ENCODE measurements at places on chromosomes 7 and 10.

GRCh38 chr10:72228318-72228751 is 12.3 kb upstream of the ASCC1 start:
- H3K4me3 ChIP-seq = no peak overlapping the region
- H3K27ac ChIP-seq = no peak overlapping the region
- H3K27me3 ChIP-seq = no peaks in the 10 kb centered on the region

DNA sequence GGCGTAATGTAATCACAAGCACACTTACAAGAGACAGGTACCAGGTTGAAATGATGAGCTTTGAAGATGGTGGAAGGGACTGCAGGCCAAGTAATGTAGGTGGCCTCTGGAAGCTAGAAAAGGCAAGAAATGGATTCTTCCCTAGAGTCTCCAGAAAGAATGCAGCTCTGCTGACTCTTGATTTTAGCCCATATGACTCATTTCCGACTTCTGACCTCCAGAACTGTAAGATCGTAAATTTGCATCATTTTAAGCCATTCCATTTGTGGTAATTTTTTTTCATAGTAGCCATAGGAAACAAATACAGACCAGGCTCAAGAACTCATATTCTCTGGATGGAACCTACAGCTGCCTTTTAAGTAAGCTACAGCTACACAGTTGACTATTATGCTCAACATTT is 315.5 kb downstream of the MAGI2 start:
- no peaks in the 10 kb centered on the region for H3K4me1 ChIP-seq
- H3K27me3 ChIP-seq = no peaks in the 10 kb centered on the region
- no peaks in the 10 kb centered on the region for H3K36me3 ChIP-seq
- no peak for DNase-seq

DNA sequence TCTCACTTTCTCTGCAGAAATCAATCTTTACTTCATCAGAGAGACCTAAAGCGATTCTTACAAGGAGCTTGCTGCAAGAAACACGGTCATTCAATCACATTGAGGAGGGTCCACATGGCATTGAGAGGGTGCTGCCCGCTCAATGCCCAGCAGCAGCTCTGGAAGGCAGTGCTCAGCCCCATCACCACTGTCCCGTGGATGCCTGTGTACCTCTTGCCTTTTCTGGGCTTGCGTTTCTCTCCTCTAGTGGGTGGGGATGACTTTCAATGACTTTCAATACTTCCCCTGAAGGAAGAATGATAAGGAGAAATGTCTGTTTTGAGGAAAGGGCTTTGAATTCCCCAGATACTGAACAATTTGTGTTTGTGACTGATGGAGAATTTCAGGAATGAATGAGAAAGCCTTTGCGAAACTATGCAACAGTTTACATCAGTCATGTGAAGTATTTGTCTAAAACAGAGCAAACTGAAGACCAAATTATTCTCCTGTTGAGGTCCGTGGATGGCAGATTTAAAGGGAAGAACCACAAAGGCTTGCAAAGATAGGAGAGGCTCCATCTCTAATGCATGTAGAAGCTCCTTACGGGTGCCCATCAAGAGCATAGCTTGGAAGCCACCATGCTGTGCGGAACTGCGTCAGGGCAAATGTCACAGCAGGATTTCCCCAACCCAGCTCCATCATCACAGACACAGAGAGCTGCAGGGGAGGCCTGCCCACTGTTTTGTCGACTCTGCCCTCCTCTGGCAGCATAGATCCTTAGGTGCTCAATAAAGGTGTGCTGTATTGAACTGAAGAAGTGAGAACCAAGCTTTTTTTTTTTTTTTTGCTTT is 6.6 kb upstream of the ZNF22 start:
- no peak overlapping the region for H3K4me3 ChIP-seq
- no peak overlapping the region for H3K27ac ChIP-seq
- no peaks in the 10 kb centered on the region for H3K27me3 ChIP-seq
- H3K4me1 ChIP-seq = no peaks in the 10 kb centered on the region

- no peak overlapping the region for H3K4me3 ChIP-seq
- no peak for DNase-seq
- H3K27me3 ChIP-seq = no peaks in the 10 kb centered on the region
- peaks cover 38% of the 10 kb centered on the region for H3K36me3 ChIP-seq
- H3K27ac ChIP-seq = no peak overlapping the region
- peaks cover 50% of the 10 kb centered on the region for H3K4me1 ChIP-seq
Observed at GRCh38 chr10:79262959-79263746, 84.1 kb upstream of the PPIF start.

- no peak overlapping the region for H3K4me3 ChIP-seq
- H3K27me3 ChIP-seq = no peaks in the 10 kb centered on the region
- no peak overlapping the region for H3K27ac ChIP-seq
- no peaks in the 10 kb centered on the region for H3K4me1 ChIP-seq
Observed at GRCh38 chr10:130990486-130990885, 321.0 kb downstream of the TCERG1L start.

- no peaks in the 10 kb centered on the region for H3K27me3 ChIP-seq
- no peak overlapping the region for H3K4me3 ChIP-seq
- no peak for DNase-seq
- H3K36me3 ChIP-seq = peaks cover 15% of the 10 kb centered on the region
- no peaks in the 10 kb centered on the region for H3K4me1 ChIP-seq
Observed at GRCh38 chr7:127918130-127918529, 113.1 kb downstream of the LRRC4 start.

DNA sequence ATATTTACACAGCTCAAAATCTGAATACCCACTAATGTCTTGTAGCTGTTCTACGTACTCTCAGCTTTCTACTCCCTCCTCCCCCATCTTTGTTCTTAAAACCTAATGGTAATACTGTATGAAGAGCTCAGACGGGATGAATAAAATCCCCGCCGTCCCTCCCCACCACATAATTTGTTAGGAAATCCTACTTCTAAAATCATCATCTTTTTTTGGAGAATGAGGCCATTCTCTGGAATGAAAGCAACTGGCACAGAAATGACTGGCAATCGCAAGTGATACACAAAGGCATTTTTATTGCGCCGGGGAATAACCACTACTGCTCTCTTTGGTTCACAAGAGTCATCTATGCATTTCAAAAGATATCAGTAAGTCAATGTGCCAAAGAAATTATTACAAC is 27.3 kb downstream of the SLC35B4 start:
- DNase-seq = no peak
- peaks cover 5% of the 10 kb centered on the region for H3K27me3 ChIP-seq
- H3K36me3 ChIP-seq = peaks cover under 1% of the 10 kb centered on the region

GRCh38 chr10:75967491-75967890 is 536.1 kb downstream of the LRMDA start:
- H3K4me1 ChIP-seq = no peaks in the 10 kb centered on the region
- no peaks in the 10 kb centered on the region for H3K36me3 ChIP-seq
- H3K4me3 ChIP-seq = no peak overlapping the region
- DNase-seq = no peak

GRCh38 chr10:89805599-89806013 is 104.2 kb downstream of the KIF20B start:
- H3K4me1 ChIP-seq = no peaks in the 10 kb centered on the region
- H3K27me3 ChIP-seq = no peaks in the 10 kb centered on the region
- H3K4me3 ChIP-seq = no peak overlapping the region
- H3K36me3 ChIP-seq = no peaks in the 10 kb centered on the region
- H3K27ac ChIP-seq = no peak overlapping the region

- peak overlapping the region; percentile 9 for H3K27ac ChIP-seq
- no peaks in the 10 kb centered on the region for H3K27me3 ChIP-seq
- peaks cover 19% of the 10 kb centered on the region for H3K4me1 ChIP-seq
- peak; percentile 51 for DNase-seq
- no peak overlapping the region for H3K4me3 ChIP-seq
Observed at GRCh38 chr7:87852306-87852705, 23.9 kb downstream of the SLC25A40 start.

DNA sequence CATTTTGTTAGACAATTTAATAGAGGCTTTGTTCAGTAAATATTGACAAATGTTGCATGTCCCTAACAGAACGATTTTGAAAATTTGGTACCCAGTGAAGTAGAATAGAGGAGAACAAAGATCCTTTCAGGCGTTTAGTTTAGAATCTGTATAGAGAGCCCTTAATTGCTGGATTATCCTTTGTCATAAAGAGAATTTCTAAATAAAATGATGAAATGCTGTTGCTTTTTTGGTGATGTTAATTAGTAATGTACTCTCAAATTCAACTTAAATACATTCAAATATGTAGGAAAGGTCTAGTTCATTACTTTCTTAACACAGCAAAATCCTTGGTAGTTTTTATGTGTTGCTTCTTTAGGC is 1.2 kb downstream of the LUC7L2 start:
- no peak for DNase-seq
- peak overlapping the region; percentile 100 for H3K27ac ChIP-seq
- peak overlapping the region; percentile 46 for H3K4me3 ChIP-seq
- H3K36me3 ChIP-seq = peaks cover 7% of the 10 kb centered on the region

GRCh38 chr7:44060948-44061644 is 4.3 kb downstream of the PGAM2 start:
- peaks cover 65% of the 10 kb centered on the region for H3K36me3 ChIP-seq
- no peak for DNase-seq
- H3K4me3 ChIP-seq = no peak overlapping the region
- no peaks in the 10 kb centered on the region for H3K4me1 ChIP-seq
- H3K27me3 ChIP-seq = no peaks in the 10 kb centered on the region

- no peak overlapping the region for H3K27ac ChIP-seq
- no peaks in the 10 kb centered on the region for H3K4me1 ChIP-seq
- no peak for DNase-seq
- H3K36me3 ChIP-seq = no peaks in the 10 kb centered on the region
- H3K4me3 ChIP-seq = no peak overlapping the region
Observed at GRCh38 chr7:31413766-31414165, 73.2 kb upstream of the NEUROD6 start.

DNA sequence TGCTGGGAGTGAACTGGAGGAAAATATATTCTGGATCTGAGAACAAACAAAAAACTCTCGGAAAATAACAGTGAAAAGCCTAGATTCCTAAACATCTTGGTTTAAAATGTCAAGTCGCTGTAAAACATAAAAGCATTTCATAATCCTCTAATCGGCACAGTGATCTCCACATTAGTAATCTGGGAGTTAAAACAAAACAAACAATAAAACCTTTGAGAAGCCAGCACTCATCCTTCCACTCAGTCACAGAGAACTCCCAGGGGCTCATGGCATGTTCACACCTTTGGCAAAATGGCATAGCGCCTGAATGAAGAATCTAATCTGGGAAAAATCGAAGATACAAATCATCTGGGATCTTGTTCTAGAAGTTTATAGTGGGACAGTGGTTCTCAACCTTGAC is 24.1 kb upstream of the HPS1 start:
- no peak for DNase-seq
- H3K4me1 ChIP-seq = no peaks in the 10 kb centered on the region

DNA sequence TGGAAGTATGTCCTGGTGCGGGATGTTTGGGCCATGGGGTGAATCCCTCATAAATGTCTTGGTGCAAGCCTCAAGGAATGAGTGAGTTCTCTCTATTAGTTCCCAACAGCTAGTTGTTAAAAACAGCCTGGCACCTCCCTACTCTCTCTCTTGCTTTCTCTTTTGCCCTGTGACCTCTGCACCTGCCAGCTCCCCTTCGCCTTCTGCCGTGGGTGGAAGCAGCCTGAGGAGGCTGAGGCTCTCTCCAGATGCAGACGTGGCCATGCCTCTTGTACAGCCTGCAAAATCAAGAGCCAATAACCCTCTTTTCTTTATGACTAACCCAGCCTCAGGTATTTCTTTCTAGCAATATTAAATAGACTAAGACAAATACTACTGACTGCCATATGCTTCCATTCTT is 210.3 kb downstream of the POM121L12 start:
- no peaks in the 10 kb centered on the region for H3K27me3 ChIP-seq
- DNase-seq = no peak
- no peaks in the 10 kb centered on the region for H3K4me1 ChIP-seq
- H3K27ac ChIP-seq = no peak overlapping the region

- no peak overlapping the region for H3K27ac ChIP-seq
- DNase-seq = no peak
- H3K36me3 ChIP-seq = no peaks in the 10 kb centered on the region
- H3K4me3 ChIP-seq = no peak overlapping the region
- H3K4me1 ChIP-seq = no peaks in the 10 kb centered on the region
- no peaks in the 10 kb centered on the region for H3K27me3 ChIP-seq
Observed at GRCh38 chr7:34165466-34165865, 260.1 kb downstream of the BMPER start.

DNA sequence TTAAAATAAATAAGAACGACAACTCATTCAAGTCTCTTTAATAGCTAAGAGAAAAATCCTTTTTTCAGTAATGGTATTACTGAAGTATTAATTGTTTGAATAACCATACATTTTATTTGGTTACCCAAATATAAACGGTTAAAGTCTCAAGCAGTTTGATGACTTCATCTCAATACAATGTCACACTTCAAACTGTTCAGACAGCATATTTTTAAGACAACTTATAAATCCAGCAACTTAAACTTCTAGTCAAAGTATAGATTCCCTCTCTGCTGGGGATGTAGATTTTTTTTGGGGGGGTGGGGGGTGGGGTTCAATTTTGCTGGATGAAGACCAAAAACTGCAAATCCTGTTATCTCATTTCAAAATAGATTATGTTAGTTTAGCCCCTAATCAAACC is 42.0 kb downstream of the GNA12 start:
- no peak for DNase-seq
- no peak overlapping the region for H3K4me3 ChIP-seq
- no peak overlapping the region for H3K27ac ChIP-seq
- peaks cover 8% of the 10 kb centered on the region for H3K4me1 ChIP-seq
- H3K27me3 ChIP-seq = no peaks in the 10 kb centered on the region
- H3K36me3 ChIP-seq = no peaks in the 10 kb centered on the region

DNA sequence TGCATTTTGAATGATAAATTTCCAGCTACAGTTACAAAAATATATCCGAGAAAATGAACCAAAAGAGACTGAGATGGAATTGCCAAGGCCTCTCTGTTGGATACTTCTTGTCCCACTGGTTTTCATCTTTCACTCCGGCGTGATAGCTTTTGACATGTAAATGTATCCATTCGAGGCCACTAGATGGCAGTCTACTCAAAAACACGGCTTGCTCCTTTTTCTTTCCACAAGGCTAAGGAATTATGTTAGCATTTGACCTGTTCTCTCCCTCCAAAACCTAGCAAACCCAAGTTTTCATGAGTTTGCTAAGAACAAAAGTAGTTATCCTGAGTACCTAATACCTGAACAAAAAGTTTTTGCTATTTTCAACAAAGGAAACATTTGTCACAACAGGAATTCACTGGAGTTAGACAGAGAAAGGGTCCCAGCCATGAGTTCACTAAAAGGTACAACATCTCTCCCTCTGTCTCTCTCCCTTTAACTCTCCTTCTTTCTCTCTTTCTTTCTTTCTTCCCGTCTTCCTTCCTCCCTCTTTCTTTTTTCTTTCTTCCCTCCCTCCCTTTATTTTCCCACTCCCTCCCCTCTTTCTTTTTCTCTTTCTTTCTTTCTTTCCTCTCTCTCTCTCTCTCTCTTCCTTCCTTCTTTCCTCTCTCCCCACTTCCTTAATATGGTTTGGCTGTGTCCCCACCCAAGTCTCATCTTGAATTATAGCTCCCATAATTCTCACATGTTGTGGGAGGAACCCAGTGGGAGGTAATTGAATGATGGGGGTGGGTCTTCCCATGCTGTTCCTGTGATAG is 207.9 kb upstream of the MYO3A start:
- H3K27me3 ChIP-seq = no peaks in the 10 kb centered on the region
- no peak overlapping the region for H3K27ac ChIP-seq
- peak; percentile 25 for DNase-seq
- H3K36me3 ChIP-seq = no peaks in the 10 kb centered on the region
